ENCODE measurements at places on chromosomes 11 and 22. TPM values are rescaled to one million over a fixed set of nuclear protein-coding genes. Genes with fewer than 3 reads are reported as not detected.
A peak's percentile ranks its signal among the peaks of the same experiment; 100 is the strongest.

ADM2 gene
- total RNA-seq: 2.6 TPM

AAMDC gene
- total RNA-seq: 1.7 TPM

MICAL3 gene
- 52.7 TPM for total RNA-seq

CASP5 gene
- 0.33 TPM for total RNA-seq

LMNTD2 gene
- total RNA-seq: 1.1 TPM

CST6 gene
- 0.52 TPM for total RNA-seq

GRCh38 chr11:33899400-33900037 lies 7.6 kb upstream of the LMO2 start:
- DNase-seq: no peak

GRCh38 chr11:75631086-75631730 lies 37.6 kb downstream of the MAP6 start:
- DNase-seq: no peak

GRCh38 chr22:19042285-19043120 lies 79.7 kb downstream of the DGCR2 start:
- DNase-seq: peak; percentile 49

DNA sequence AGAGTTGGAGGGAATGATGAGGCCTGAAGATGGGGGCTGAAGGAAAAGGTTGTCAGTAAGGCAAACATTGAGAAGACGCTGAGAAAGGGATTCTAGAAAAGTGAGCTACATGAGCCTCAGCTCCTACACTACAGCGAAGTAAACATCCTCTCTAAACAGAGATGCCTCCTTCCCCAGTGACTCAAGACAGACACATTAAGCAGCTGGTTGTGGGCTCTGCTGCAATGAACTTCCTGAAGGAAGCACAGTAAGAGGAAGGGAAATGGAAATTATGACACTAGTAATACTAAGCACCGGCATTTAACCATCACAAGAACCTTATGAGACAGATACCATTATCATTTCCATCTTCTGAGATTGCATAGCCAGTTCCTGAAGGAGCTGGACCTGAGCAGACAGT lies 190.5 kb downstream of the C11orf87 start:
- no peak for DNase-seq

GRCh38 chr11:693887-694562 lies 997 bp downstream of the DEAF1 start:
- no peak for DNase-seq

GRCh38 chr11:94211261-94211830 lies 82.7 kb downstream of the PANX1 start:
- DNase-seq: no peak

GRCh38 chr11:7982582-7983119 lies 4.5 kb upstream of the EIF3F start:
- no peak for DNase-seq

GRCh38 chr11:77471558-77472193 lies 2.2 kb downstream of the PAK1 start:
- no peak for DNase-seq

DNA sequence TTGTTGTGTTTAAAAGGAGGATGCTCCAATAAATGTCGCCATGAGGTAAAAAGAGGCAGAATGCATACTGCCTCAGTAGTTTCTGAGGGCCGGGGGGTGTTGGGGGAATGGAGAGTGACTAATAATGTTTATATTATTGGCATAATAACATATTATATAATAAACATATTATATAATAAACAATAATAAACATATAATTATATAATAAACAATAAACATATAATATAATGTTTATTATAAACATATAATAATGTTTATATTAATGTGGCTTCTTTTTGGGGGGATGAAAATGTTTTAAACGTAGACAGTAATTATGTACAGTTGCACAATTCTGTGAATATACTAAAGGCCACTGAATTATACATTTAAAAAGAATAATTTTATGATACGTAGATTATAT lies 35.6 kb downstream of the TRIM66 start:
- no peak for DNase-seq

Measured in natural killer cell treated with Interleukin-12 subunit alpha and Interleukin-12 subunit beta and Interleukin-15 and Interleukin-18, amount 100 ng/mL, for 72 hours (primary cell).